ENCODE measurements at places on chromosomes 7 and 10.

GRCh38 chr7:97499204-97499603, 232.7 kb upstream of the TAC1 start:
- no peak for DNase-seq

DNA sequence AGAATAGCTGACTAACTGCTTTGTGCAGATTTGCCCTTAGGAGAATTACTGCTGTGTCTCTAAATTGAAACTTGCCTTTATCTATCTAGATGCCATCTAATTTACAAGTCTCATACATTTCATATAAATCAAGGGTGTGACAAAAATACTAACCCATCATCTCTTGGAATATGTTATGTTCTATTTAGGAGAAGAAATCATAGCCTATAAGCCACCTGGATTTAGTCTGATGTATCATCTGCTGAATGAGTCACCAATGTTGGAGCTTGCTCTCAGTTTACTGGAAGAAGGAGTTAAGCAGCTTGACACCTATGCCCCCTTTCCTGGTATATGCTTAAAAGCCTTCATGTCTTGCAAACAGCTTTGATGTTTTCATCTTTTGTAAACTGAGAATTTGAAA, 43.5 kb downstream of the NUP205 start:
- no peak for DNase-seq

- DNase-seq, result no peak
Observed at GRCh38 chr7:139646566-139646965, 123.1 kb downstream of the CLEC2L start.

DNA sequence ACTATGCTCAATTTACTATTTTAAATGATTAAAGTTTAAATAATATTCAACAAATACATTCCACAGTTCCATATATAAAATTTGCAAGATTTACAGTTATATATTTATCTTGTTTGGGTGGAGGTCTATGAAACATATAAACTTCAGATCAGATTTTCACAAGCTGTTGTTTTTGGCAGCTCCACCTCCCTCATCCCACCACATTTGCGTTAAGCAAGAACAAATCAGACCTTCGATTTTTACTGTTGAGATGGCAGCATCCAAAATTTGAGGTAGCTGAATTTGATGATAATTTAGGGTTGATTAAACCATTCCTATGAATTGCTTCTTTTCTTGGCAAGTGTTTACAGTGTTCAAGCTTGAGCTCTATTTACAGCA, 986.4 kb downstream of the REEP3 start:
- DNase-seq, result no peak

DNA sequence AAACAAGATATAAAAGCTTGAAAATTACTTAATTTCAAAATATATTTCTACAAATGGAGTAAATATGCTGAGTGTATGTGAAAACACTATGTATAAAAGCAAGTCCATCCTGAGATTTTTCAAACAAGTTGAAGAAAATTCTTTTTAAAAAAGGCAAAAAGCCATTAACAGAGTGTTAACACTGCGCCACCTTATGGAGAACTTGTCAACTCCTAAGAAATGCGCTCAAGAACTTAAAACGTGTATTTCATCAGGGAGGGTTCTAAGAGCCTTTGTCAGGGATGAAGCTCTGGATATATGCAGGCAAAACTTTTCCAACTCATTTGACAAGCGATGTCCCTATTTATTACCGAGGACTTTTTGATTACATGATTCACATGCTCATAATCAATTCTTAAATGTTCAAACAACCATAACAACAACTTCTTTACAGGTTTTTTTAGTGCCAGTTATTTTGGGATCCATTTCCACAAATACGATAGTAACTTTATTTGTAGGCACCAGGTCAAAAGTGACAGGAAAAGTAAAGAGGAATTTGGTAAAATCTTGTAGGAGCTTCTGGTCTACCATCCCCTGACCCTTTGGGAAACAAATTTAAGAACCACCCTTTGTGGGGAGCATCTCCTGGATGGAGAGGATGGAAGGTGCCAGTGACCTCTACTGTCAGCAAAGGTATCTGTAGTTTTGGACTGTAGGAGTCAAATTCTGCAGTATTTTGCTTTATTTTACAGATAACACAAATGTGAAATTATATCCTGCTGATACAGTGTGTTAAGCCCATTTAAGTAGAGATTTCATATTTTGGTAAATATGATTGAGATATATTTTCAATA, 23.2 kb downstream of the CALCR start:
- peak; percentile 12 for DNase-seq

DNA sequence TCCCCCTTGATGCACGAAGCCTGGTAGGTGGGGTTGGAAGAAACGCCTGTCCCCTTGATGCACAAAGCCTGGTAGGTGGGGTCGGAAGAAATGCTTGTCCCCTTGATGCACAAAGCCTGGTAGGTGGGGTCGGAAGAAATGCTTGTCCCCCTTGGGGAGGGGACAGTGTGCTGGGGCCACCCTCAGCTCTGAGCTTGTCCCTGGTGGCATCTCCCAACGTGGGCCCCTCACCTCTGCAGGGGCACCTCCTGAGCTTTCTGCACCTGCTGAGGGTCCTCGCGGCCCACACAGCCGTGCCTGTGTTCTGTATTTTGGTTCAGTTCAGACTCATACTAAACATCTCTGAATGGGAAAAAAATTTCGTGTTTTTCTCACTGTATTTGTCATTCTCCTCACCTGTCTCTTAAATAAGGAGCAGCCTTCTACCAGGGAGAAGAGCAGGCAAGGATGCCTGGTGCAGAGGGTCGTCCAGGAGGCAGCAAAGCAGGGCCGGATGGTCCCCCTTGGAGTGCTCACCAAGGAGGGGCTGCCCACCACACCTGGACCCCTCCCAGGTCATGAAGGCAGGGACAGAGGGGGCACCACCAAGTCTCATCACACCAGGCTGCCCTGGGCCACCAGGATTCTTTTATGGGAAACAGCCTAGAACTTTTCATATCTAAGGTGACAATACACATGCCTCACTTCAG, 24.7 kb downstream of the VIPR2 start:
- DNase-seq, result no peak
